ENCODE measurements at places on chromosomes 5 and 9.

DNA sequence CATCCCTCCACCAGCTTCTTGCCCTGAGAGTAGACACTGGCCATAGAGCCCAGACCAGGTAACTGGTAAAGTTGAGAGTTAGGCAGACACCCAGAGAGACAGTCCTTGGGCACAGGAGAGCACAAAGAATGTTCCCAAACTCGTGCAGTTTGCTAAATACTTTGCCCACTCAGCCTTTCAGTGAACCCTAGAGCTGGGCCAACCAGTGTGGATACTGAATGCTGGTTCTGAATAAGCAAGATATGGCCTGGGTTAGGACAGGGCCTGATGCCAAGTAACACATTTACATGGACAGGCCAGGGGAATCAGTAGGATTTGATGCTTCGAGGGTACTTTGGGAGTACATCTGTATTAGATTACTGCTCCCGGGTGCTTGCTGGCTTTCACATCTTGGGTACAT is 185.4 kb downstream of the SH3GL2 start:
- DNase-seq, result no peak

DNA sequence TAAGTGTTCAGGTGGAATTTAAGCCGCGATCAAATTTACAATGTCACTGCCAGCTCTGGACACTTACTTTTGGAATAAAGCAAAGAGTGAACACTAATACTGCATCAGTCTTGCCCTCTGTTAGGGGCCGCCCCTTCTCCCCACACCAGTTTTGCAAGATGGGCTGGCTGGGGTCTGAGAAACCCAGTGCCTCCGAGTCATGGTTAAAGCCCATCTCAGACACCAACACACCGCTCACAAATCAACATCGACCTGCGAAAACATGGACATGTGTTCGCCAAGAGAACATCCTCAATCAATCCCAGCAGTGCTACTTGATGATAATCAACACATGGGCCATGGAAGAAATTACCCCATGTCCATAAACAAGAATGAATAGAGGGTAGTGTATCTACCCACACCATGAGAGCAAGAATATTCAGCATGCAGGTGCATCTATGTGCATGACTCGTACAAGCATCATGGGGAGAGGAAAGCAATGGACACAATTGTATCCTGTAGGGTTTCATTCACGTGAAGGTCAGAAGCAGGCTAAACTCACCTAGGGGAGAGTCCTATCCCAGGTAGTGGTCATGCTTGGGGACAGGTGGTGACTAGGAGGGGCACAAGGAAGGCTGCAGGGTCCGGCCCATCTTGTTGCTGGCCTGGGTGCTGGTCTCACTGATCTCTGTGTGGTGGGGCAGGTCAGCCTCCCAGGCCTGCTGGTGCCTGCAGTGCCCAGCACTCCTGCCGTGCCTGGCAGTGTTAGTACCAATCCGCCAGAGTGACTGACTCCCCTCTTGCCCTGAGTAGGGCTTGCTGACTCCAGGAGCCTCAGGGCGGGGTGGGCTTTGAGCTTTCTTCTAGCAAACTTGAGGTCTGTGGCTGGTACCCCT is 5.0 kb downstream of the S1PR3 start:
- no peak for DNase-seq

DNA sequence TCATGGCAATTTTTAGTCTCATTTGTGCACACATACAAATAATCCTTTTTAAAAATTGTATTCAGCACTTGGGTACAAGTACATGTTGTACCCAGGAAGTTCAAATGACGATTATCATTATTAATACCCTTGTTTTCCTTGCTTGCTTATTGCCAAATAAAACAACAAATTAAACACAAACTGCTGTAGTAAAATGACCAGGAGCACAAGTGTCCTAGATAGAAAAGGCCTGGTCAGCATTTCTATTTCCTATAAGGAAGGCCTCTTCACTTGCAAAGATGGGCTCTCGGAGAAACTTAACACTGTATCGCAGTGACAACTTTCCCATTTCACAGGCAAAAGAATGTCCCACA is 34.7 kb upstream of the PLPP1 start:
- DNase-seq, result no peak

DNA sequence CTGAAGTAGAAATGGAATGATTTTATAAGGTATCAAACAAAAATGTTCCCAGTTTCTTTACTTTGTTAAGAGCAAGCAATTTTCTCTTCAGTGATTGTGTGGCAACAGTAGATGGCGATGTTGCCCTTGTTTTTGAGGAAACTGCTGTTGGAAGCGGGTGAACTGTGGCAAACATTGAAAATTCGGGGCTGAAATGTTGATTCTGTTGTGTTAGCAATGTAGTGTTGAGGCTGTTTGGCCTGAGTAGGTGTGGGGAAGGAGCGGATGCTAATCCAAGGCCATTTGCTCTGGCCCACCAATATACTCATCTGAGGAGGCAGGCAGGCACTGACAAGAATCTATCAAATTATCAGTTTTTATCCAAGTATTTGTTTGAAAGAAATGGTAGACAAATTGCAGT is 129.8 kb downstream of the SLC12A2 start:
- DNase-seq, result peak; percentile 27

GRCh38 chr5:73027361-73027760 is 71.5 kb downstream of the FCHO2 start:
- DNase-seq, result no peak

DNA sequence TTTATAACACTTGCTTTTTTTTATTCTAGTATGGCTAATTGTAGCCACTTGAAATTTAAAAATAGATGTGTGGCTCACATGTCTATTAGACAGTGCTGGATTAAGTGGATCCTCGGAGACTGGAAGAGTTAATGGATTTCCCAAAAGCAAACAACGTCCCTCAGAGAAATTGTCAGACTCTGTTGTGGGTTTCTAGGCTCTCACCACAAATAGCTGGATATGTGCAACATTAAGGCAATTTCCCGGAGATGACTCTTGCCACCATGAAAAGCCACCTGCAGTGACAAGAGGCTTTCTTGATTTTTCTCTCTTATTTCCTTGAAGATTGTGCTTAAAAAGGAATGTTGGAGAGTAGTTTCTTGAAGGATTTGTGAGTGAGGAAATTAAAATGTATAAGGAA is 43.2 kb downstream of the TMEM167A start:
- no peak for DNase-seq

- no peak for DNase-seq
Measured at GRCh38 chr9:129557192-129558036, 63.5 kb downstream of the C9orf50 start.
